ENCODE measurements at places on chromosomes 2 and 18.

DNA sequence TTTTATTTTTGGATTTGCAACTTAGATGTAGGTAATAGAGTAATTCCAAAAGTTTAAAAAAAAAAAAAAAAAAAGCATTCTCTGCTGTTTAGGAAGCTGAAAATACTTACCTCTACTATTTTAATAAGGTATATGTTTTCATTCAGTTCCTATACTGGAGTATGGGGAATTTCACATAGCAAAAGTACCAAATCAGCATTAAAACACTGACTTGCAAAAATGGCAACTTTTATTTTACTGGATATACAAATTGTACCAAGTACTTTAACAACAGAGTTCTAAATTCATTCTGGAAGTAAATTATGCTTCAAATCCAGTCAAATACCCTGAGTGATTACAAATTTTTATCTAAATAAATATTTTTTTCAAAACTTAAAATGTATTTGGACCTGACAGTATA, 76.7 kb downstream of the TCF4 start:
- no peak for DNase-seq

DNA sequence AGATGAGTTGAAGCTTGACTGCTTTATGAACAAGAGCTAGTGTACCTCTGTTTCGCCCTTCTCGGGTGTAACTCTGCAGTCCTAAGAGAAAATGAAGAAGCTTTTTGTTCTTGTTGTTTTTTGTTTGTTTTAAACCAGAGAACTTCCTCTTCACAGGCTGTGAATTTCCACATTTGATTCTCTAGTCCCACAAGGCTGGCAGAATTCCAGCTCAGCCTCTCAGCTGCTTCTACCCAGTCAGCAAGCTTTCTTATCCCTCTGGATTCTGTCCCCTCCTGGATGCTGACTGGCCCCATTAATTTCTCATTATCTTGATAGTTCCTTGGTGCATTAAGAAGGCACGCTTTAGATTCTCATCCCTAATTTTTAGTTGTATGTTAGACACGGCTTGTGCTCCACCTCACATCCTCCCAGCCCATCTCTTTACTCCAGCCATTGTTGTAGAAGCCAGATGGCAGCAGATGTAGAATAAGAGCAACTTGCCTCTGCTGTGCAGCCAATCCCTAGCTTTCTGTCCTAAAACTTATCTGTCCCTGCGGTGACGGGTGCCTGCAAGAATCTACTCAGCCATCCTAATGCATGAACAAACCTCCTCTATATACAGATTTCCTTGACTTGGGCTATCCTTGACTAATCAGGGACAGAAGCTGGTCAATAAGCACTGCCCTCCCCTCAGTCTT, 12.3 kb upstream of the RESP18 start:
- no peak for DNase-seq

DNA sequence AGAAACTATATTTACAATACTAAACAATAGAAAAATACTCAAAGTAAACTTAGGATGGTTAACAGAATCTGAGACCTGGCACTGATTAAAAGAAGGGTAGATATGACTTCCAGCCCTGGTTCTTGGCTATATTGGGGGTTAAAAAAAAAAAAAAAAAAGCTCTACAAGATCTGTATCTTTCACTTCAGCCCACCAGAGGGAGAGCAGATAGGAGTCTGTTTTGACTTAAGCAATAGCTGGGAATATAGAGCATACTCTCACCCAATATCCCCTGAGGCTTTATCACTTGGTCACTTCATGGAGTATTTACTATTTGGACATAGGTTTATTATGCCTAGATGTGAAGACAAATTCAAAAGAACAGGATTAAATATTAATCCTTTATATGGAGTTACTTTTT, 598.9 kb upstream of the LINC00305 start:
- DNase-seq = no peak

GRCh38 chr2:189522435-189523151, 58.0 kb downstream of the SLC40A1 start:
- DNase-seq = no peak

- no peak for DNase-seq
These were observed 245.4 kb downstream of the NCKAP5 start for GRCh38 chr2:133322909-133323308.

DNA sequence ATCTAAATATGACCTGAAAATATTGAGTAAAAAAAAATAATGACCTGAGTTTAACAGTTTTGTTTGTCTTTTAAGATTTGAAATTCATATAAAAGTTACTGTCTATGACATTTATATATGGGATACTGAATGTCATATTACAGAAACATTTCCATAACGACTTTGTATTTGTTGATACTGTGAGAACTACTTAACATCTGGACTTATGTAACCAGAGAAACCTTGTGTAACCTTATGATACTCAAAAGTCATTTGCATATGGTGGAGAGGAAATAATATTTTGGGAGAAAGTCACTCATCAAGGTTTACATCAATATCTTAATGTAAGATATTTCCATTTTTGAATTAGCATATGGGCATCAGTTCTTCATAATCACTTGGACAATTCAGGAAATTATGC, 12.6 kb downstream of the MFSD6 start:
- DNase-seq = no peak

- DNase-seq = no peak
These were observed 572.7 kb upstream of the SALL3 start for GRCh38 chr18:78406743-78407465.

- no peak for DNase-seq
These were observed 103.6 kb upstream of the RMP24 start for GRCh38 chr18:35868915-35869314.

- DNase-seq = no peak
These were observed 12.3 kb downstream of the FBLN7 start for GRCh38 chr2:112150447-112150846.

- no peak for DNase-seq
These were observed 37.2 kb downstream of the SOX11 start for GRCh38 chr2:5729416-5729815.

DNA sequence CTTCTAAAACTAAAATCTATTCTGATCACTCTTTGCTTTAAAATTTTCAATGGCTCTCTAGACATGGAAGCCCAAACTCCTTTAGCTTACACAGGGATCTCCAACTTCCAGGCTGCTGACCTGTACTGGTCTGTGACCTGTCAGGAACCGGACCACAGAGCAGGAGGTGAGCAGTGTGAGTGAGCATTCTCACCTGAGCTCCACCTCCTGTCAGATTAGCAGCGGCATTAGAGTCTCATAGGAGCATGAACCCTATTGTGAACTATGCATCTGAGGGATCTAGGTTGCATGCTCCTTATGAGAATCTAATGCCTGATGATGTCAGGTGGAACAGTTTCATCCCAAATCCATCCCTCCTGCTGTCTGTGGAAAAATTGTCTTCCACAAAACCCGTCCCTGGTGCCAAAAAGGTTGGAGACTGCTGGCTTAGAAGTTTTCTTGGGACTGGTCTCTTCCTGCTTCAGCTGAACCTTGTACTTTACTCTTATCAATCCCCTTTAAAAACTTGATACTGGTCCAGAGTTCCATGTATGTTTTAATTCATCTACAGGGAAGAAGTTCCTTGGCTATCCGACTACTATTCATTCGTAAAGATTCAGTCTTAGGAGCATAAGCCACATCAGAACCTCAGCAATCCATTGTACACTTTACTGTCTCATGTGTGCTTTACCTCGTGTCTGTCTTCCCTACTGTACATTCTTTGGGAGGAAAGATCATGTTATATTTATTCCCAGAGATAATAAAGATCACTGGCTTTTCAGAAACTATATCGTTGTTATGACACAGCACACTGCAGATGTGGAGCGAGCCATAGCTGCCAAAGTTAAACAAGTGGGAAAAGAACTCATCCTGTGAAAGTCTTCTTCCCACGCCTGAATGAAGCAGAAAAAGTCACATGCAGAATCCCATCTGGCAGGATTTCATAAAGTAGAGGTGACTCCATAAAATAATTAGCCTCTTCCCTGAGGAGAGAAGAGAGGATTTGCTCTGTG, 183.8 kb downstream of the LRATD1 start:
- no peak for DNase-seq

DNA sequence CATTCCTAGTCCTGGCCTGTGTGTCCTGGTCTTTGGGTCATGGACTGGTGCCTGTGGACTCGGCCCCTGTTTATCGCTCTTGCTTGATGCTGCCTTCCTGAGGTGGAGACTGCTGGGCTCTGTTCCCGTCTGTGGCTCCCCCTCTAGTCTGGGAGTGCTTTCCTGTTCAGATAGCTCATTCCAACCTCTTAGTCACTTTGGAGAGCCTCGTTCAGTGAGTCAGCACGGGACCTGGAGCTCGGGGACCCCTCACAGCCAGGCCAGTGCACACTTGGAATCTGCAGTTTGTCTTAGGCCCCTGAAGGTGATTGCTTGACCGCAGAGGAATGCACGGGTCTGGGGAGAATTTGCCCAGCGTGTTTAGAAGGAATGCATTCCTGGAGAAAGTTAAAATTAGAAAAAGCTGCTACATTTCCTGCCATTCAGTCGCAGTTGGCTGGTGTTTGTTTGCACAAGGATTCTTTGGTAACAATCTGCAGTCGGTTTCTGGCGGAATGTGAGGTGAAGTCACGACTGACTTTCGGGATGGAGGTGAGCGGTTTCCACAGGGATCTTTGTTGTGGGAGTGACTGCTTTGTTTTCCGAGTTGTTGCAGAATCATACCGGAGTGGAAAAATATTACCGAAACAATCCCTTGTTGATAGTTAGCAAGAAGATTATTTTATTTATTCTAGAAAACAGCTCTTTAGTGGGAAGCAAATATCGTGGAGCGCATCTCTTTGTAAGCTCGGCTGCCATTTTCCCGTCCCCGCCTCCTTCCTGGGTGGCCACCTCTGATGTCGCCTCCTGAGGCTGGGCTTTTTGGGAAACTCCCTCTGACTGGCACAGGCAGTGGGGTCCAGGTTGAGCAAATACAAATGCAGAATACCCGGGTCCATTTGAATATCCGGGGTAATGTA, 29.6 kb downstream of the SH3BP4 start:
- no peak for DNase-seq

GRCh38 chr2:96831679-96832078, 12.1 kb downstream of the ANKRD23 start:
- DNase-seq = no peak

GRCh38 chr2:174326161-174327020, 8.4 kb upstream of the SP9 start:
- peak; percentile 64 for DNase-seq

DNA sequence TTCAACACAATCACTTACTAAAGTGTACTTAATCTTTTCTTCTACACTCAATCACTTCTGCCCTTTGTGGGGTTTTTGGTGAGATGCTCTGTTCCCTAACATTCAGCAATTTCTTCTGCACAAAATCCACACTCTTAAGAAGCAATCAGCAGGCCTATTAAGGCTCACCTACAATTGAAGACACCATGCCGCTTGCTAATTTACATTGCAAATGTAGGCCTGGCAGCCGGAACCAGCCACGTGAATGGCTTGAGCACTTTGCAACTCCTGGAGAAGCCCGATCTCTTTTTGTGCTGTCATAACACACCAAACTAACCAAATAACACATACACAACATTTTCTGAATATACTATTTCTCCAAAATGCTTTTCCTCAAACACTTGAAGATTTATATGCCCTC, 66.3 kb downstream of the NYAP2 start:
- DNase-seq = no peak

GRCh38 chr18:61643884-61644647, 248.7 kb downstream of the RNF152 start:
- no peak for DNase-seq

DNA sequence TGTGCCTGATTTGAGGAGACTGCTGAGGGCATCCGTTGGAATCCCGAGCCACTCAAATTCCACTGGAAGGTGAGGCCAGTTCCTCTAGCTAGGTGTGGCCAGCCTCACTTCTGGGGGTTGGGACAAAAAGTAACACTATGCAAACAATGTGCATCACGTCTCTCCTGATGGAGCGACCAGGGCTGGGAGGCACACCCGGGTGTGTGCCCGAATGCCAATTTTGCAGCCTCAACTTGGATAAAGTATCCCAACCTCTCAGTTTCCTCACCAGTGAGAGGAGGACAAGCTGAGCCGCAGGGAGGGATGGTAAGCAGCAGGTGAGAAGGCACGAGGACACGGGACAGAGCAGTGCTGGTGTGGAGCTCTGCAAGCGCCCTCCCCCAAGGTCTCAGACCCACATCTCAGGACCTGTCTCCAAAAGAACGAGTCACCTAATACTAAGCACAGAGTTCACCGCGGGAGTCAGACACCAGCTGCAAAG, 218.3 kb downstream of the HAUS1 start:
- DNase-seq = no peak

GRCh38 chr2:131105950-131106801, 1.0 kb downstream of the PLEKHB2 start:
- peak; percentile 46 for DNase-seq

GRCh38 chr2:170298115-170298514, 120.2 kb downstream of the MYO3B start:
- DNase-seq = no peak

GRCh38 chr2:39150890-39151497, 30.1 kb upstream of the SOS1 start:
- no peak for DNase-seq

DNA sequence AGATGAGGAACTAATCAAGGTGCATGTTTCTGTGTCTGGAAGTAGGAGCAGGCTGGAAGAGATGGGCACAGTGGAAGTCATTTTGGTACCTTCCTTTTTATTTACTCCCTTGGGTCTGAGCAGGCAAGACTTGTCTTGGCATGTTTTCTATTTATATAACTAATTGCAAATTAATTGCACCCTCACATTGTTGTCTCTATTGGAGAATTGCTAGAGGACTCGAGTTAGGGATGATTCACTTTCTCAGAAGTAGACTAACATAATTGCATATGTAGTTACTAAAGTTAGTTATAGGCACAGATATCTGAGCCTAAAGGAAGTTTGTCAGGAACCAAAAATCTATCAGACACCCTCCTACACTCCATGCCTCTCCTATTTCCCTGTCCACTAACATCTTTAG, 92.8 kb upstream of the NRP2 start:
- no peak for DNase-seq

DNA sequence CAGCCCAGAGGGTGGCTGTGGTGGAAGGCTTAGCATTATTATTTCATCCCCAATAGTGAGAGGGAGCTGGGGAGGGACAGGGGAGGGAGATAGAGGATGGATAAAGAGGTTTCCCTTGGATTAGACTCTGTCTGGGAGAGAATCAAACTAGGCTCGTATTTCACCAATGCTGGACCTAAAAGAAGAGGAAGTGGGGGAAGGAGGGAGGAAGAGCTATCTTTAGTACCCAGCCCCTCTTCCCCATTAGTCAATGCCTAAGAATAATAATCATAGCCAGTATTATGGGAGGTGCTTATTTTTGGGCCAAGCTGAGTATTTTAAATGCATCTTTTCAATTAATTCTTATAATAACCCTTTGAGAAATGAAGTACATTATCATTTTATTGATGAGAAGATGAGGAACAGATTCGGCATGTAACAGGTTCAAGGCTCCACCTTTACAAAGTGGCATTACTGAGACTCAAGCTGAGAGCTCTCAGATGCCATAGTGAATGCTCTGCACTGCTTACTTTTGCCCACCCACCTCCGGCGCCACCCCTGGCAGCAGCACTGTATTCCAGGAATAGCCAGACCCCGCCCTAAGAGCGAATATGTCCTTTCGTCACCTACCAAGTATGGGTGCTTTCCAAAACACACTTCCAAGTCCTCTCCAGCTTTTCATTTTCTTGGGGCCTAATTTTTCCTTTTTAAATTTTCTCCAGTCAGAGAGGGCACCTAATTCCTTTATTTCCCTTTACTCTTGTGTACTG, 21.0 kb downstream of the PAX8 start:
- DNase-seq = no peak

- no peak for DNase-seq
These were observed 207.0 kb upstream of the RAB12 start for GRCh38 chr18:8402237-8402636.

GRCh38 chr18:4125627-4126230, 329.4 kb downstream of the DLGAP1 start:
- no peak for DNase-seq
